ENCODE measurements at places on chromosomes 5 and 9. TPM values are rescaled to one million over a fixed set of nuclear protein-coding genes. Genes with fewer than 3 reads are reported as not detected.

The LCN2 gene
- total RNA-seq = 283 TPM

The SLC36A2 gene
- not detected for total RNA-seq

The FBP2 gene
- not detected for total RNA-seq

The LCN9 gene
- not detected for total RNA-seq

The SNX24 gene
- total RNA-seq = 53.1 TPM

The FAF2 gene
- 45.5 TPM for total RNA-seq

The IFNA21 gene
- total RNA-seq = not detected

DNA sequence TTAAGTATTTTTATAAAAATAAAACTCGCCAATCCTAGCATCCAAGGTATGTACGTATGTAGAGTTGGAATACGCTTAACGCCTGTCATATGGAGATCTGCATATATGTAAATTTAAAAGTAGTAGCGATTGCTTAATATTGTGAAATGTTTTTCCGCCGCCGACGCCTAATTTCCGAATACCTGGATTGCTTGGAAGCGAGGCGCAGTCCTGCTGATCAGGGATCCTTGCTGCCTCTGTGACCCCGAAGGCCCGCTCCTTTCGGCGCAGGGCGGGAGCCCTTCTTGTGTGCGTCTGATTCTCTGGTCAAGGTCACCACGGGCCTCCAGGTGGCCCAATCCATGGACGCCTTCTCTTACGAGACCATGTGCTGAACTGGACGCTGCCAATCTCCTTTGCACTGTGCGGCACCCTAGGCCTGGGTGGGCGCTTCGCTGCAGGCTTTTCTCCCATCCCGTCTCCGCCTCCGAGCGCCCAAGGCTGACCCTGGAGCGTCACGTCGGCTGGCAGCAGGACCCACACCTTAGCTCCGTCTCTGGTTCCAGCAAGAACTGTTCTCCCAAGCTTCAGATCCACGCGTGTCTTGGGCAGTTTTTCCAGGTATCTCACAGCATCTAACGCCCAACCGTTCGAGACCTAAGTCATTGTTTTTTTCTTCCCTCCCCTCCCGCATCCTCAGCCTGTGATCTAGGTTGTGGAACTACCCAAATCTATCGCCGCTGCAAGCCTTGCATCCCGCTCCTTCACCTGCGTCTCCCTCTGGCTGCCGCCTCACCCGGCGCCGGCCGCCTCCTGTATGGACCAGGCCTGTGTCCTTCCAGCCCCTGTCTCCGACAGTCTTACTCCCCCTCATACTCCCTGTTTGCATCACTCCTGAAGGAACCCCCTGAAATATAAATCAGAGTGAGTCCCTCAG is 3.6 kb upstream of the TRIM41 start:
- no peak for DNase-seq

GRCh38 chr5:142866563-142867275 is 96.5 kb downstream of the ARHGAP26 start:
- DNase-seq = no peak

DNA sequence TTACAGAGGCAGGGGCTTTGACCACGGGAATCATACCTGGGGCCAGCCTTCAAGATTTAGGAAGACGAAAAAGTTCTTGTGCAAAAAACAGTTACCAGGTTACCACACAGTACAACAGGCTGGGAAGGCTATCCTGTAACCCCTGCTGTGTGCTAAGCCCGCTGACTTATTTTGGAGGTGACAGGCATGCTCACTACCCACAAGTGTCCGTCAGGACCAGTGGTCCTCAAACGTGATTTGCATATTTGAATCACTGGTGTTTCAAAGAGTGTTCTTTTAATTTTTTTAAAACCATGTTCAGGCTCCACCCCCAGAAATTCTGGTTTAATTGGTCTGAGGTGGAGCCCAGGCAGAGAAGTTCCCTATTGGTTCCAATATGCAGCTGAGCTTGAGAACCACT is 146.6 kb downstream of the TTLL11 start:
- no peak for DNase-seq

DNA sequence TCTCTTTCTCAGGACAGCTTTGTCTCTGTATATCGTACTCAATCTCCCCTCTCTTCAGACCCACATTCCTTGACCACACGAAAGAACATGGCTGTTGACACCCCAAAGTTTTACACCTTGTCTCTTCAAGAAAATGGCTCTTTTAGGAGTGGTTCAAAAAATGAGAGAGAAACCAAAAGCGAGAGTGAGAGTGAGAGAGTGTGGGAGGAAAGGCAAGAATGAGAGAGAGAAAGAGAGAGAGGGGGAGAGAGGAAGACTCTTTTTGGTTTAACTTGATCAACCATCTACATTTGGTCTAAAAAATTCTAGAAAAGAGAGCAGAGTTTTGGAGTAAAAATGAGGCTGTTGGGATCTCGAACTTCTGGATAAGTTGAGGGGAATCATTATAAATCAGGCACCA is 581.8 kb upstream of the WWC1 start:
- no peak for DNase-seq

GRCh38 chr9:113851873-113852272 is 24.2 kb upstream of the ZNF618 start:
- DNase-seq = no peak

DNA sequence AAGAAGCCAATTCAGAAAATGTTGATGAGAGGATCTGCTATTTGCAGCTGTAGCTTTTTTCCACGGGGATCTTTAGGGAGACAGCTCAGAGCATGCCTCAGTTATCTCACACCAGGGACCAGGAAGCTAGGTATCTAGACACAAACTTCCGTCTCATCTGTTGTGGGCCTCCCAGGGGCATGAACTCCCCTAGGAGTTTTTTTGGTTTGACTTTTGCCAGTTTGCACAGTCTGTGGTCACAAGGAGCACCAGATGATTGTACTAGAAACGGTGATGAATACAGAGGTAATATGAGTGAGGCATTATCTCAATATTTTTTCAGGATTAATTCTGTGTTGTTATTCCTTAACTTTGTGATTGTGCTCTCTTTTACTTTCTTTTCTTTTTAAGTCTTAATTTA is 533.2 kb upstream of the SEMA6A start:
- no peak for DNase-seq

DNA sequence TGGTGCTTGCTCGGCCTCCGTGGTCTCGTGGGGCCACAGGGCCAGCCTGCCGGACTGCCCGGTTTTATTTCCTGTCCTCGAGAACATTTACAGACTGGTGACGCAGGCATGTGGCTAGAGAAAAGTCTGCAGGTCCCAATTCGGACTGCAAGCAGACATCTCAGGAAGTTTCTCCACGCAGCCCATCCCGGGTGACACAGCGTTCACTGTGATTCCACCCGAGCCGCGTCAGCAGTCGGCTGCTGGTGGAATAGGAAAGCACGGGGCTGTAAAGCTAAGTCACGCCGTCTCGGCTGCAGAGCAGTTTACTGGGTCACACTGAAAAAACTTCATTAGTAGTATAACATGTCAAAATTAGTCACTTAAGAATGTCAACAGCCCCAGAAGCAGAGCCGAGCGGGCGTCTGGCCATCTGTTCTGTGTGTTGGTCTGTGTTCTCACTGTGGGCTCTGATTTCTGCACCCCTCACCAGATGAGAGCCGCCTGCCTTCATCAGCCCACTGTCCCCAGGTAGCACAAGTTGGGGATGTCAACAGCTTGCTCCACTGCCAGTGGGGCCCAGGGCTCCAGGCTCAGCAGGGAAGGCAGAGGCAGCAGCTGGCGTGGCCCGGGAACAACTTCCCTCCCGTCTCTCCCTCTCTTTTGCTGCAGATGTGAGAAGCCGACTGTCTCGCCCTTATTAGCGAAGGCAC is 363.7 kb downstream of the IRX2 start:
- DNase-seq = no peak

DNA sequence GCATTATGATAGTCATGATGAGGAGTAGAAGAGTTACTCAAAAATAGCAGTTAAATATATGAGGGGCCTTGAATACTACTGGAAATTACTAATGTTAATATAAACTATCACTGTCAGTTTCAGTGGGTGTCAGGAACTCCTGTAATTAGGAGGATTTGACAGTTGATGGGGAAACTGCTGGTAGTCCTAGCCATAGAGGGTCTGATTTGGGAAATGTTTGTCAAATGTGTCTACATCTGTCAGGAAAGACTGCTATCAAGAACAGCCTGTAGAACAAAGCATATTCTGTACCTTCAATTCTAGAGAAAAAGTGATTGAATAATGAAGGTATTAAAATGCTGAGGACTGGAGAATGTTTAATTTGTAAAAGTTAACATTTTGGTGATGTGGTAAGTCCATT is 567.9 kb downstream of the CDH9 start:
- DNase-seq = no peak

DNA sequence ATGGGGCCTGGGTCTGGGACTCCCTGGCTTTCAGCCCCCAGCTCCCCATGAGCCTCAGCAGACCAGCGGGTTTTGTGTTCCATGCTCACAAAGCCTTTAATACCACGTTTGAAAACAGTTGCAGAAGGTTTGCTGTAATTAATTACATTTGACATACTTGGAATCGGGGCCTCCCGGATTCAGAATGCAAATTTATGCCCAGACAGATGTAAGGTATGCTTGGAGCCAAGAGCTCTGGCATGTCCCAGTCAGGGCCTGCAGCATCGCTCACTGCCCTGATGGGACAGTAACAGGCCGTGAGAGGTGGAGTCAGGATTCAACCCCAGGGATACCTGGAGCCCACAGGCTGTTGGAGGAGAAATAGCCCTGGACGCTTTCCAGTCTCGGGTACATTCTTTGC is 12.2 kb downstream of the ZNF618 start:
- DNase-seq = no peak

DNA sequence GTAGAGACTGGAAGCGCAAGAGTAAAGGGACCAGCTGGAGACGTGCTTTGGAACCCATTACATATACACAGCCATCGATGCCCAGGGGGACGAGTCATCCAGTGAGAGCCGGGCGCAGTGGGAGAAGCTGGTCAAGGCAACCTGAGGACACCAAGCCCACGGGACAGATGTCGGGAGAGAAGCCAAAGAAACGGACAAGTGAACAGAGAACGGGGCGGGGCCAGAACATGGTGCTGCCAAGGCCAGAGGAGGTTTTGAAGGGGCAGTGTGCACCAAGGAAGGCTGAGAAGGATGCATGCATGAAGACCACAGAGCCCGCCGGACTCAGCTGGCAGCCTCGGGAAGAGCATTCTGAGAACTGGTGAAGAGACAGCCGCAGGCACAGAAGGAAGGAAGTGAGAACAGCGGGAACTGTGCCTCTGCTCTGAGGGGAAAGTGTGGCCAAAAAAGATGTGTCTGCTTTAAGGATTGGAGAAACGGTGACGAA is 20.3 kb downstream of the CAMSAP1 start:
- DNase-seq = no peak

GRCh38 chr9:123002754-123003153 is 30.7 kb upstream of the GPR21 start:
- DNase-seq = no peak

DNA sequence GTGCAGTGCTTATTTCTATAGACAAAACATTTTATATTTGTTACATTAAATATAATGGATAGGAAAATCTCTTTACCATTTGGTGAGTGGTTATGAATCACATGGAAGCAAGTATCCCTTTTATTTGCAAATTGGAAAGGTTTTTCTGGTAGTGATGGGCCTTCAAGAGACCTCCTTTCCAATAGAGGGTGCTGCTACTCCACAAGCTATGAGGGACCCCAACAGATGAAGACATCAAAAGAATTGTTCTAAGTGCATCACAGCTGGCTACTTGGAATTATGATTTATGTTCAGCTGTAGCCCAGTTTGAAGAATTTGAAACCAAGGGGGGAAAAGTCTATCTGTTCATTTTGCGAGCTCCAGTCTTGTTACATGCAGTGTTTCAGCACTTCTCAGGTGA is 493.7 kb upstream of the SGCD start:
- no peak for DNase-seq

DNA sequence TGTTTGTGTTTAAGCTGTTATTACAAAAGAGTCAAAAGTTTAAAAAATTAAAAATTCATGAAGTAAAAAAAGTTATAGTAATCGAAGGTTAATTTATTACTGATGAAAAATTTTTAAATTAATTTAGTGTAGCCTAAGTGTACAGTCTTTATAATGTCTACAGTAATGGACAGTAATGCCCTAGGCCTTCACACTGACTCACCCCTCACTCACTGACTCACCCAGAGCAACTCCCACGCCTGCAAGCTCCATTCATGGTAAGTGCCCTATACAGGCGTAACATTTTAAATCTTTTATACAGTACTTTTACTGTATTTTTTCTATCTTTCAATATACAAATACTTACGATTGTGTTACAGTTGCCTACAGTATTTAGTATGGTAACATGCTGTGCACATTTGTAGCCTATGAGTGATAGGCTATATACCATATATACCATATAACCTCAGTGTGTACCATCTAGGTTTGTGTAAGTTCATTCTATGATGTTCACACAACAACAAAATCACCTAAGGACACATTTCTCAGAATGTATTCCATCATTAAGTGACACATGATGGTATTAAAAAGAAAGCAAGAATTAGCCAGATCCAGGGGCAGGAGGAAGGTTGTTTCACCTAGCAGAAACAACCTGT is 40.1 kb downstream of the DCAF10 start:
- DNase-seq = peak; percentile 53

- no peak for DNase-seq
These were observed 6.4 kb upstream of the EEIG1 start for GRCh38 chr9:127987103-127987614.
